ENCODE measurements at places on chromosomes 7 and 10.

DNA sequence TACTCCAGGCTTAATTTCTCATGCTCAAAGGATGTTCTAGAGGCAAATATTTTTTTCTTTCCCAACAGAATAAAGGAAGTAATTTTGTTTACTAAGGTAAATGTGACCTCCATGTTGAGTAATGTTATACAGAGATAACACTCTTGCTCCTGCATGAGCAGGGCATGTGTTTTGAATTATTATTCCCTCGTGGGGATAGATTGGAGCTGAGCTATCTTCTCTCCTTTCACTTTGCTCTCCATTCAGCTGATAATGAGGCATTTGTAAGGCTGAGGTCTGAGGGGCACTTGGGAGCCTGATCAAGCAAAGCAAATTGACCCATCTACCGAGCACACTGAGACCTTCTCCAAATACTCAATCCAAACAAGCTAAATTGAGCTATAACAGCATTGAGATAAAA is 50.7 kb upstream of the GHITM start:
- no peak for DNase-seq

DNA sequence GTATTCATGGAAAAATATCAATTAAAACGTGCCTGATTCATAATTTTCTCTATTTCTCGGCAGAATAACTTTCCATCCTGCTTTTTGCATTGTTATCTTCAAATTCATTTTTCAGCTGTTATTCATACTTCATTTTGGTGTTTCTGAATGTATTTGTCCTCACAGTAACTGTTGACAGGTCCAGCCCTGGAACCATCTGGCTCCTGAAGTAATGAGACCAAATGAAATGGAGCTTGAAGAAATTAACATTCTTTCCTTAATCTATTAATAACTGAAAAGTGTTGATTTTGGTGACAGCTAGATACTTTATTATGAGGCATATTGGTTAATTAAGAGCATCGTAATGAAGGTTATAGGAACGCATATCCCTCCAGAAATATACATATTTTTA is 257.0 kb upstream of the MINDY3 start:
- DNase-seq = no peak

GRCh38 chr7:593324-594115 is 73.9 kb upstream of the PDGFA start:
- DNase-seq = no peak

DNA sequence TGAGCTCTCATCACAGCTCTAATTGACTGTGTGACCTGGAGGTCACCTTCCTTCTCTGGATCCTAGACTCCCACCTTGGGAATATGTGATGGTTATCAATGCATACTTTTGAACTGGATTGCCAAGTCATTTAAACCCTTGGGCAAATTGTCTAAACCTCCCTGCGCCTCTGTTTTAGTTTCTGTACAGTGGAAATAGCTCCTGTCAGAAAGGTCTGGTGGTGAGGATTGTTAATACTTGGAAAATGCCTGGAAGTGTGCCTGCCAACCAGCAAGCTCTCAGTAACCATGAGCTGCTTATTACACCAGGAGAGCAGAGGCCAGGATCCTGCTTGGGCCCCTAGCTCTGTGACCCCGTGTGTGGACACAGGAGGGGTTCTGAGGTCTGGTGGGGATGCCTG is 108.7 kb upstream of the PPIF start:
- no peak for DNase-seq

- no peak for DNase-seq
These were observed 76.6 kb downstream of the SUGCT start for GRCh38 chr7:40211276-40212003.

DNA sequence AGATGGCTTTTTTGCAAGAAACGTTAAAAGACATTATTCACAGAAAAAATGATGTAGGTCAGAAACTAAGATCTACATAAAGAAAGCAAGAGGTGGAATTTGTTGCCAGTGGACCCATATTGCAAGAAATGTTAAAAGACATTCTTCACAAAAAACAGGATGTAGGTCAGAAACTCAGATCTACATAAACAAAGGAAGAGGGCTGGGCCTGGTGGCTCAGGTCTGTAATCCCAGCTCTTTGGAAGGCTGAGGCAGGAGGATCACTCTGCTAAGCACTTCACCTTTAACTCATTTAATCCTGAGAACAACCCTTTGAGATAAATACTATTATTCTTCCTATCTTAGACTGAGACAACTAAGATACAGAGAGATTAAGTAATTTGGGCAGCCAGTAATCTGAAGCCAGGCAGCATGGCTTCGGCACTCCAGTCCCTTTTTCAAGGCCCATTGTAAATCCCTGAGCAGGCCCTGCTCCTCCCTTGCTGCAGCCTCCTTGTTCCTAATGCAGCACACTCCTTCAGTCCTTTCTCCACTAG is 11.6 kb downstream of the ZFAND4 start:
- DNase-seq = no peak

GRCh38 chr7:151755131-151755801 is 121.6 kb downstream of the PRKAG2 start:
- DNase-seq = peak; percentile 59

- no peak for DNase-seq
These were observed 146.0 kb downstream of the SND1 start for GRCh38 chr7:127798023-127798422.

DNA sequence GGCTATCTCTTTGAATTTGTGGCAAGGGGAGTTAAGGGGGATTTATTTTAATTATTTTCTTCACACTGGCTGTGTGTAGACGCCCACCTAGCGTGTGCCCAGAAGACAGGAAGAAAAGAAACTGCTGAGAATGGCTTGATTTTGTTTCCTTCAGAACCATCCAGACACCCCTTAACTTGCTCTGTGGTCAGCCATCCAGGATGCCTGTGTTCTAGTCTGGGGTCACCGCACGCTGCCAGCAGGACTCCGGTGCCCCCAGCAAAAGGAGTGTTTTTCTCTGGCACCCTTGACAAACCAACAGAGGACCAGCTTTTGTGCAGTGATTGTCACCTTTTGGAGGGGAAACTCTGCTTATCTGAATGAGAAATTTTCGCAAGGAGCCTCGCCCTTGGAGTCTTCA is 5.3 kb downstream of the DDC start:
- DNase-seq = no peak

- peak; percentile 64 for DNase-seq
These were observed 232.2 kb downstream of the DNAJB6 start for GRCh38 chr7:157568770-157569584.

DNA sequence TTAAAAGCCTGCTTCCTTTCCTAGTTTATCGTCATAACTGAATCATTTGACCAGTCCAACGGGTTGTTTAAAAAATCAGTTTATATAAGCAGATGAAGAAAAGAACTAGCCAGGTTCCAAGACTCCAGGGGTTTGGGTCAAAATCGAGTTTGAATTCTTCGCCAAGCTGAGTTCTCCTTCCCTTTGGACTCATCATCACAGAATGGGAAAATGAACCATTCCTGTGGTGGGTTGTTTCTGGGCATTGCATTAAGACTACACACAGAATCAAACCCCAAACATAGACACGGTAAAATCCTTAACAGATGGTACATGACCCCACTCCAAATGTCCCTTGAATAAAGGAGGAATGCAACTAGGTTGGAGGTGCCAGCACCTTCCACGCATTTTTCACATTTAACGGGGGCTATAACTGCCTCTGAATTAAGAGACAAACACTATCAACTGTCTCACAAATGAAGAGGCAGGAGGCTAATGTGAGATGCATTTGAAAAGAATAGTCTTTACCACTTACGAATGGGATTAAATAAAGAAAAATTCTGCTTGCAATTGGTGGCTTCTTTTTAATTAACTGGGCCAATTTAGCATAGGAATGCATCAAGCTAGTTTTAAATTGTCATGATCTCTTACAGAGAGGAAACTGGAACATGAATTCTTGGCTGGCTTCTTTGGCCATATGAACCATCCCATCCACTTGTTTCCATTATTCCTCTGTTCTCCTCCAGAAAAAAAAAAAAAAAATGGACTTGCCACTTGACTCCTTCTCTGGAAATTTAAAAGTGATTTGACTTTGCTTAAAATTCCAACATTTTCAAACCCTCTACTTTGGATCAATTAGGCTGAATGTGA is 61.1 kb downstream of the CHST15 start:
- no peak for DNase-seq

GRCh38 chr7:137981175-137981574 is 20.7 kb downstream of the CREB3L2 start:
- no peak for DNase-seq

- DNase-seq = no peak
These were observed 200.0 kb downstream of the POLR1F start for GRCh38 chr7:19508821-19509220.

DNA sequence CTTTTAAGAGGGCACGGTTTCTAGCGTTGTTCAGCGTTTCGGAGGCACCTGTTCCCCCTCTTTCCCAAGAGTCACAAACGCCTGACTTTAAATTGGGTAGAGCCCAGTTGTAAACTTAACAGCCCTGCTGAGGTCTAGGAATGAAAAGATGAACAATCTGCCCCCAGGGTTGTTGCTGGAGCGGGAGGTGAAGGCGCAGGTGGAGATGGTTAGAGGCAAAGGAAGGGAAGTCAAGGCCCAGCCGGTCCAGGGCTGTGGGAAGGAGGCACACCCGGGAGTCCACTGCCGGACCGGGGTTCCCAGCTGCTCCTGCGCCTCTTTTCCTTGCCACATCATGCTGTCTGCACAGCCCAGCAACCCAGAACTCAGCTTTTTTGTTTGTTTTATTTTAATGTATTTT is 770 bp downstream of the PRXL2A start:
- DNase-seq = no peak

GRCh38 chr7:112058686-112059085 is 147.5 kb downstream of the DOCK4 start:
- no peak for DNase-seq

GRCh38 chr10:44392420-44392819 is 7.5 kb upstream of the CXCL12 start:
- no peak for DNase-seq

Data from lower lobe of right lung (tissue), 2 donors.